ENCODE measurements at places on chromosomes 11 and 22.

DNA sequence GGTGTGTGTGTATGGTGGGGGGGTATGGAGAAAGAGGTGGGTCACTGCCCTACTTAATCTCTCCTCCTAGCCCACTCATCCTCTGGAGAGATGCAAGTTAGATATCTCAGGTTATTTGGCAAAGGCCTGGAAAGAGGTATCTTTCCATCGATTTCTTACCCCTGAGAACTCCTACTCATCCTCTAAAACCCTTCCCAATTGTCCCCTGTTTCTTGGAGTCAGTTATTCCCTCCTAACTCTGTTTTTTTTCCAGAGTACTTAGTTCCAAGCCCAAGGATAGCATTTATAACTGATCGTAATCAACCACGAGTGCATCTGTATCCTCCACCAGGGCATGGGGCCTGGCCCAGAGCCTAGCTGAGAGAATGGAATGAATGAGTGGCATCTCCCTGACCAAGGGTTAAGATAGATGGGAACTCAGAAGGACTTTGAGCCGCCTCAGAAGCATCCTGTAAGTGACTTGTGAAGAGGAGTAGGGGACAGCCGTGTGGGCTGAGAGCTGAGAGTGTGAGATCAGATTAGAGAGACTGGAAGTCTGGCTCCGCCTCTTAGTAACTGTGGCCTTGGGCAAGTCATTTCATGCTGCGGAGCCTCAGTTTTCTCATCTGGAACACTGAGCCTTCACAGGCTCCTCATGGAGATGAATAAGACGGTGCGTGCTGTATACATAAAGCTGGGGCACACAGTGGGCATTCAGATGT is 16.2 kb downstream of the CD6 start:
- DNase-seq: peak; percentile 85

- DNase-seq: no peak
Observed at GRCh38 chr22:29369460-29369859, 18.9 kb downstream of the AP1B1 start.

- no peak for DNase-seq
Observed at GRCh38 chr22:16834971-16835370, 9.8 kb upstream of the XKR3 start.

DNA sequence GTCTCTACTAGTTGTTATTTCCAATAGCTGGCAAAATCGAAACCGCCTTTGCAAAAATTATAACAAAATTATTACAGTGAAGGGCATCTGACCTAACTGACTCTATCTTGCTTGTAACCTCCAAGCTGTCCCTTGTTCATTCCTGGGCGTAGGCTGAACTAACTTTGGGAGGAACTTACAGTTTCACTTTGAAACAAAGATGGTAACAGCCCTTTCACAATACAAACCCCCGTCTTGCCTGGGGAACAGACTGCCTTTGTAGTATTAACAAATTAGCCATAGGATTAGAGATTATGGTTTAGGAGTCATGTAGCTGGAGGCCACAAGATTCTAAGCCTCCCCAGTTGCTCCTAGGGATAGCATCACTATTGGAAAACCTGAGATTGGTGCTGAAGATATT is 131.6 kb upstream of the HSD17B12 start:
- no peak for DNase-seq

GRCh38 chr11:44916801-44917385 is 33.8 kb downstream of the TP53I11 start:
- DNase-seq: no peak

GRCh38 chr11:123640677-123641494 is 13.5 kb downstream of the SCN3B start:
- DNase-seq: peak; percentile 49

DNA sequence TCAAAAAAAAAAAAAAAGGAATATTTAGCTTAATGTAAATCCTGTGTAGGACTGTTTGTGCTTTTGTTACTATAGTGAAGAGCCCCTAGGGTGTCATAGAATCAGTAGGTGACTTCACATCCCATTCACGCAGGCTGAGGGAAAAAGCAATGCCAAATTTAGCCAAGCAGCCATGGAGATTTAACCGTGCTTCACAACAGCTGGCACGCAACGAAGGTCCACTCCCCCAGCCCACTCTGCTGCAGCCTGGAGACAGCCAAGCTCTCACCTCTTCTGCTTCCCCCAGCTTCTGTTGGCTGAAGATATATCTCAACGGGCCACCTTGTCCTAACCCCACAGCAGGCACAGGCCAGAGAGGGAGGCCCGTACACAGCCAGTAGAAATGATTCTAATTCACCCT is 78.8 kb upstream of the BID start:
- no peak for DNase-seq

DNA sequence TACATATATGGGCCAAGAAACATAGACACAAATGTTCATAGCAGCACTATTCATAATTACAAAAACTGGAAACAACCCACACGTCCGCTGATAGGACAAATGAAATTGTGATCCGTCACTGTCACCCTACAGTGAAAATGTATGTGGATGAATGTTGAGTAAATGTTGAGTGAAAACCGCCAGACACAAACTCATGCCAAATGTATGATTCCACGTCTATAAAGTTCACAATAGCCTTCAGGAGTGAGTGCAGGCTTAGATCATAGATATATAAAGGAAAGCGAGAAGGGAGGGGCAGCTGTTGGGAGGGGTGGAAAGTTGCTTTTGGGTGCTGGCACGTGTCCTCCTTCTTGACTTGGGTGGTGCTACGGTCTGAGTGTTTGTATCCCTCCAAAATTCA is 33.6 kb downstream of the DBX1 start:
- DNase-seq: no peak

DNA sequence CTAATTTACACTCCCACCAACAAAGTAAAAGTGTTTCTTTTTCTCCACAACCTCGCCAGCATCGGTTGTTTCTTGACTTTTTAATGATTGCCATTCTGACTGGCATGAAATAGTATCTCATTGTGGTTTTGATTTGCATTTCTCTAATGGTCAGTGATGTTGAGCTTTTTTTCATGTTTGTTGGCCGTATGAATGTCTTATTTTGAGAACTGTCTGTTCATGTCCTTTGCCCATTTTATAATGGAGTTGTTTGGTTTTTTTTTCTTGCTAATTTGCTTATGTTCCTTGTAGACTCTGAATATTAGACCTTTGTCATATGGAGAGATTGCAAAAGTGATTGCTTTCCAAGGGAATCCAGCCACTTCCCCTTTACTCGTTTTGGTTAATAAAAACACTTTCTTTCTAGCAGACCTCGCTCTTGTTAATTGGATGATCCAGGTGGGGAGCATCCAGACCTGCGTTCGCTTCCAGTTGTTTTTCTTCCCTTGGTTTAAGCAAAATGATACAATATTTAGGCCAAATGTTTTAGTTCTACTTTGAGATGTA is 17.1 kb upstream of the APOL4 start:
- no peak for DNase-seq
